CD4-positive, alpha-beta T cell treated with Interleukin-2 at 100 ng/mL for 4 hours (primary cell): ENCODE measurements at places on chromosomes 7 and 10.
A peak's percentile ranks its signal among the peaks of the same experiment; 100 is the strongest.

GRCh38 chr10:124316326-124316725 is 102.4 kb downstream of the OAT start:
- DNase-seq = no peak

GRCh38 chr10:95447685-95448084 is 113.5 kb downstream of the SORBS1 start:
- no peak for DNase-seq

DNA sequence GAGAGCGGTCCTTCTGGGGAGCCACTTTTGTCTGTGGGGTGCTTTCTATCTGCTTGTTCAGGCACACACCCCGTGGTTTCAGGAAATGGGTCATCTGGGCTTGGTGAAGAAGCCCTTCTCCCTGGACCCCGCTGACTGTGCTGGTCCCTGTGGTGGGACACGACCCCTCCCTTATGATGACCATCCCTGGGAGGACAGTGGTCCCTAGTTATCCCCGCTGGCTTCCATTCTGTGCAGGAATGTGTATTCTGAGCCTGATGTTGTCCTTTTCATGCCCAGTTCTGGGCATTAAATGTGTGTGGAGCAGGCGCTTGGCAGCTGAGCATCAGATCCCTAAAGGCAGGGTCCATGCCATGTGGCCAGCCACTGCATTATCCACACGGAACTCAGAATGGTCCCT is 71.6 kb downstream of the TCERG1L start:
- no peak for DNase-seq

DNA sequence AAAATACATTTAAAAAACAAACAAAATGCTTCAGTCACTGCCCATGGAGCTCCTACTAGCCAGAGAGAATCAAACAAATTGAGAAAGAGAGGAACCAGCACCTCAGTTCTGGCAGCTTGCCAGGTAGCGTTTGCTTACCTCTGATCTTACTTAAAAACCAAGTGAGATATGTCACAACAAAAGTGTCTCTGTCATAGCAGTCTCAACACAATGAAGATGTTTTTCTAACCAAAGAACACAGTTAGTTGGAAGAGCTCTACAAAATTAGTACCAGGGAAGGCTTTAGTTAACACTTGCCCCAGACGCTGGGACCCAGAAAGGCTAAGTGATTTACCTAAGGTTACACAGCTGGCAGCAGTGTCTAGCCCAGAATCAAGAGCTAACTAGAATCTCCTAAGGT is 3.4 kb downstream of the DOCK4 start:
- DNase-seq = peak; percentile 20

GRCh38 chr7:117124591-117125220 is 171.4 kb downstream of the ST7 start:
- DNase-seq = peak; percentile 49

- DNase-seq = no peak
Measured at GRCh38 chr7:30921540-30922401, 10.1 kb downstream of the AQP1 start.

DNA sequence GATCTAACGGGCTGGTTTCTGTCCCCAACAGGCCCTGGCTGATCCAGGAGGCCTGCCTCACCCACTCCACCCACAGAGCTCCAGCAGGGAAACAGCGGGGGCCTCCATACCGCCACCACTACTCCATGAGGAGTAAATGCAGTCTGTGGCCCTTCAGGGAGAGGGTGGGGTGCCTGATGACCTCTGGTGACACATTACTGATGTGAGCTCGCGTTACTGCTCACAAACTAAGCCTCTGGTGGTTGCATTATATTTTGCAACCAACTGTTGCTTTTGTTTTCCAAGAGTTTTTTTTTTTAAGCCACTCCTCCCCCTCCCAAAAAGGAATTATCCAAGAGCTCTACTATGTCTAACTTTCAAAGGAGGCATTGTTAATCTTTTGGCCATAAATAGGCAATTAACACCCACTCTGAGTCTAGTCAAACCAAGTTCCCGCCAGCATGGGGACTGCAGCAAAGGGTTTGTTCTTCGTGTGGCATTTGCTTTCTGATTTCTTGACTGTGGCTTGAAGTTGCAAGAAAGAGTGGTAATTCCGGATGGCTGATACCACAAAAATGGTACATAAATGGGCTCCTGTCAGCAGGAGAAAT is 72.6 kb downstream of the FAM53B start:
- DNase-seq = no peak

DNA sequence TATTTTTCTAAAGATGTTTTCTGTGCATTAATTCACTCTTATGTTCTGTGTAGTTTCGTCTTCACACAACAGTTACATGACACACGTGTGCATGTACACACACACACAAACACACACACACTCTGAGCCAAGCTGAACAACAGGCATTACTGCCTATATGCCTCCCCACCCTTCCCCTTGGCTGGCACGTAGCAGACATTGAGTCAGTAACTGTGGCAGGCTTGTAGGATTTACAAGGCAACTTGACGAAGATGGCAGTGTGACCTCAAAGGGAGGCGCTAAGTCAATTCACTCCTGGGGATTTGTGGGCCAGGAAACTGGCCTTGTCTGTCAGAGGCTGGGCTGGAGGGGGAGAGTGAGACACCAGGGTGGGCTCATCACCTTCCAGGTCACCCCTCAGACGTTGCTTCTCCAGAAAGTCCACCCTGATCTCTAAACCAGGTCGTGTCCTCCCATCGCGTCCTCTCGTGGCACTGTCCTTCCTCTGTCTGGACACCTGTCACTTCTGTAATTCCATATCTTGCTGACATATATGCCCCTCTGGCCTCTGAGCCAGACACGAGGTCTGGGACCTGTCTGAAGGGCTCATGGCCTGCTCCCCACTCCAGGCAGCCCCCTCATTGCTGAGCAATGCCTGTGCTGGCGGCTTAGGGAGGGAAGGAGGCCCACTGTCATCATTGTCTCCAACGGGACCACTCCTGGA is 41.1 kb upstream of the INPP5A start:
- no peak for DNase-seq

DNA sequence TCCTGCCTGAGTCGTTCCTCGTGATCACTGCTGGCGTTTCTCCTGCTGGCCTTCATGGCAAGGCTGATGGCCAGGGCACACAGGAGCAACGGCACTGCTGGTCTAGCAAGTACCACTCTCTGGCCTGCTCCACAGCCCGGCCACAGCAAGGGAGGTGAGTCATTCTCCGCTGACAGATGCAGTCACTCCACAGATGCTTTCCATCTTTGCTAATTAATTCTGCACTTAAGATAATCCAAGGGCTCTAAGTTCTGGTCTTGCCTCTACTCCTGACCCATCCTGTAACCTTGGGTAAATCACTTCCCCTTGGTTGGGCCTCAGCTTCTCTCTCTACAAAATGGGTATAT is 244.4 kb downstream of the RPS24 start:
- no peak for DNase-seq

DNA sequence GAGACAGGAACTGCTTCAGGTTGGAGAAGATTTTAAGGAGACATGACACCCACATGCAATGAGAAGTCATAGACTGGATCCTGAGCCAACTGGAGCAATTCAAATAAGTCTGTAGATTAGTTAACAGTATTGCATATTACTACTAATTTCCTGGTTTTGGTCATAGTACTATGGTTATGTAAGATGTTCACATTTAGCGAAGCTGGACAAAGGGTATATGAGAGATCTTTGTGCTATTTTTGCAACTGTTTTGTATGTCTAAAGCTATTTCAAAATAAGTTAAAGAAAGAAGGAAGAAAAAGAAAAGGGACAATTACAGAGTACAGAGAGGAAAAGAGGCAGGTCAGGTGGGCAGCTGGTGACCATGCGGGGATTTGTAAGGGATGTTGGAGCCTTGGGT is 116.5 kb upstream of the SVIL start:
- no peak for DNase-seq

GRCh38 chr7:66344166-66344565 is 139.0 kb downstream of the TPST1 start:
- DNase-seq = no peak

DNA sequence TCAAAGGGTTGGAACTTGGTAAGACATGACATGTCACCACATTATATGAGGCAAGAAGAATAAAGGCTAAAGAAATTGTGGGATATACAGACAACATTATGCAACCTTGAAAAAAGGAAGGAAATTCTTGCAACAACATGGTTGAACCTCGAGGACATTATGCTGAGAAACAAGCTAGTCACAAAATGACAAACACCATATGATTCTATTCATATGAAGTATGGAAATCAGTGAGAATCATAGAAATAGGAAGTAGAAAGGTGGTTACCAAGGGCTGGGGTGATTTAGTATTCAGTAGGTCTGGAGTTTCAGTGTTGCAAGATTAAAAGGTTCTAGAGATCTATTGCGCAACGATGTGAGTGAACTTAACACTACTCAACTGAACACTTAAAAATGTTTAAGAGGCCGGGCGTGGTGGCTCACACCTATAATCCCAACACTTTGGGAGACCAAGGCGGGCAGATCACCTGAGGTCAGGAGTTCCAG is 126.9 kb upstream of the TBX20 start:
- no peak for DNase-seq

DNA sequence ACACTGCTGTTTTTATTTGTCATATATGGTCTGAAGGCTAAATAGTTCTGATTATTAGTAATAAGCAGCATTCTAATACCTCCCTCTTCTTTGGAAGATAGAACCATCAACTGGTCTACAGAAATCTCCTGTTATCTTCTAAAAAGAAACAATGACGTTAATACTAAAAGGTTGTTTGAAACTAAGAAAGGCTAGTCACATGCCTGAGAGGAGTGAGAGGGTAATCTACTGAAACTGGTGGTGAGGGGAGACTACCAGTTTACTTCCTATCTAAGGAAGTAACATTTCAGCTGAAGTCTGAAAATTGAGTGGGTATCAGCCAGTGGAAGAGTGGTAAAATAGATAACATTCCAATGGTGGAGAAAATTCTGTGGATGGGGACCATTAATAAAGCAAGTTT is 48.4 kb downstream of the FGFBP3 start:
- no peak for DNase-seq
